Large intestine (tissue), 12 donors: ENCODE measurements at places on chromosomes 1 and 21.
A peak's percentile ranks its signal among the peaks of the same experiment; 100 is the strongest.

DNA sequence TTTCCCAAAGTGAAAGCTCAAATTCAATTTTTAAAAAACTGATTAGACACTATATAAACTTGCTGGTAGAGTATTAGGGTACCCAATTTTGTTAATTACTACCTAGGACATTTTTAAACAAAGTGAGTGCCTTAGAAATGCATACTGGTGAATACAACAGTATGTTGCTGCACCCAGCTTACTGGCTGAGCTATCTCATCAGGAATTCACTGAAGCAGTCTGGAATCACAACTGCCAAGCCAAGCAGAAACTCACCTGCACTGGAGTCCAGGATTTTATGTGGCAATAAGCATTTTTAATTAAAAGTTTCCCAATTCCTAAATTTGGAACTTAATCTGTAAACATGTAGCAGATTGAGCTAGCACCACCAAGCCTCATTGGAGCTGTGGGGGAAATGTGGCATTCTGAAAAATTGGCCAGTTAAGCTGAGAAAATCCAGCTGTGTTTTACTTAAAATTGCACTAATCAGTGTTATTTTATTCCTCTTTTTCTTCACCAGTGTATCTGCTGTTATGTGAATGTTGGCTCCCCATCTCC is 61.8 kb downstream of the CLEC20A start:
- DNase-seq = no peak

DNA sequence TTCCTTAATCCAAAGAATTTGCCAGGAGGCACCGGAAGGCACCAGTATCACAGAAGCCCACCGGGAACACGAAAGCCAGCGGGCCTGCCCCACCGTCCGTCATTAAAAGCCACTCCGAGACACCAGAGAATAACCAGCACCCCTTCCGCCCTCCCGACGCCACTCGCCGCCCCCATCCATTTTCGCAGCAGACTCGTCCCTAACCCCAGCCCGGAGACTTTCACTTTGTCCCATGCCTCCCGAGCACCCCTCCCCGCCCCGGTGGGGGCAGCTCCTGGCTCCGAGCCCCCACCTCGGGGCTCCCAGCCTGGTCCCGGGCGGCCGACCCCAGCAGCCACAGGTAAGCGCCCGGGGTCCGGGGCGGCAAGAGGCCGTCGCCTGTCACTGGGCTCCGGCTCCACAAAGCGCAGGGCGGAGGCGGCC is 105.4 kb downstream of the SLC45A1 start:
- peak; percentile 69 for DNase-seq

GRCh38 chr1:60185684-60186083 is 112.1 kb upstream of the C1orf87 start:
- no peak for DNase-seq

- DNase-seq = no peak
These were observed 10.2 kb downstream of the NES start for GRCh38 chr1:156666862-156667609.

DNA sequence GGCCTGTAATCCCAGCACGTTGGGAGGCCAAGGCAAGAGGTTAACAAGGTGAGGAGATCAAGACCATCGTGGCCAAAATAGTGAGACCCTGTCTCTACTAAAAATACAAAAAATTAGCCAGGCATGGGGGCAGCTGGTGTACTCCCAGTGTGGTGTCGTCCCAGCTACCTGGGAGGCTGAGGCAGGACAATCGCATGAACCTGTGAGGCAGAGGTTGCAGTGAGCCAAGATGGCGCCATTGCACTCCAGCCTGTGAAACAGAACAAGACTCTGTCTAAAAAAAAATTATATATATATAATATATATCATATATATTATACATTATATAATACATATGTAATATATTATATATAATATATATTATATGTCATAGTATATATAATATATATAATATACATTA is 249.2 kb upstream of the TPTE start:
- no peak for DNase-seq

DNA sequence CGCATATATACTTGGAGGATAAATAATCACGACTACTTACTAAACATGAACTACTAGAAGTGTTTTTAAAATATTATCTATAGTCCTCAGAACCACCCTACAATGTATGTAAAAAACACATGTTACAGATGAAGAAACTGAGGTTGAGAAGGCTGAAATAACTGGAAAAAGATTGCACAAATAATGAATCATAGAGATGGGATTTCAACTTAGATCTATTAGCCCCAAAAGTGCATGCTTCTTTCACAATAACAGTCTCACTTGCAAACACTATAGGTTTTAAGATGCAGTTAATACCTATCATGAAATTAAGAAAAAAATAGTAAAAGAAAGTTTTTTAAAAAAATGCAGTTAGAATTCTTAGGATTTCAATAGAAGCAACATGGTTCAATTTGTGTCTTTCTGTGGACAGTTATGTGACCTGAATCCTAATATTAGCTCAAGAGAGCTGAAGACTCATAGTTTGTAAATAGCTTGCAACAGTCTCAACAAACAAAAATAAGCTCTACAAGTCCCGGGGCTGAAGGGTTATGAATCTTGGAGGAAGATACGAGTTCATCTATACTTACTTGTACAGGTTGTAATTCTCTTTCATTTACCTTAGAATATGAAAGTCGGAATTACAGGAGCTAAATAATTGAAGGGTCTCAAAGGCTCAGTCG is 58.6 kb upstream of the NTPCR start:
- DNase-seq = no peak

DNA sequence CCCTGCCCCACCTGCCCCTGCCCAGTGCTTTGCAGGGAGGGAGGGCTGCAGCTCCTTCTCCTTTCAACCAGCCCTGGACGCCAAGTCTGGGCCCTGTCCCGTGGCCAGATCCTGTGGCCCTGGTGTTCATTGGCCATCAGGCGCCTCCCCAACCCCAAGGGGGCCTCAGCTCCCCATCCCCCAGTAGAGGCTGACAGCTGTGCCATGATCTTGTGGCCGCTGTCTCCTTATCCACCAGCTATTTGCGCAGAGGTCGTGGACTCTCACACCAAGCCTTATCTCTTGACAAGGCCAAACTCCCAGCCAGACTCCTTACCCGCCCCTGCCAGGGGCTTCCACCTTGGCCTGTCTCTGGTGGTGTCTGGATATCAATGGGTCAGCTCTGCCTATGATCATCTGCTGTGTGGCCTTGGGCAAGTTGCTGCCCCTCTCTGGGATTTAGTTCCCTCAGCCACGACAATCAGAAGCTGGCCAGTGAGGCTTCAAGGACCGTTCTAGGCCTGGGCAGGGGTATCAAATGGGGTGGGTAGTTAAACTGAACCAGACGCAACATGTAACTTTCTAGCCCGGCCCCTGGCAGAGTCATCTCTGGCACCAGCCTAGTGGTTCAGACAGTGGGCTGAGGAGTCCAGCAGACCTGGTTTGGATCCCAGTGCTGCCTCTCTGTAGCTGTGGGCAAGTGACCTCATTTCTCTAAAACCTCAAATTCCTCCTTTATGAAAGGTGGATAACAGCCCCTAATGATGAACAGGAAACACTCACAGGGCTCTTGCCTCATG is 3.3 kb upstream of the COL8A2 start:
- DNase-seq = peak; percentile 73
